ENCODE measurements at places on chromosomes 5 and 9.

DNA sequence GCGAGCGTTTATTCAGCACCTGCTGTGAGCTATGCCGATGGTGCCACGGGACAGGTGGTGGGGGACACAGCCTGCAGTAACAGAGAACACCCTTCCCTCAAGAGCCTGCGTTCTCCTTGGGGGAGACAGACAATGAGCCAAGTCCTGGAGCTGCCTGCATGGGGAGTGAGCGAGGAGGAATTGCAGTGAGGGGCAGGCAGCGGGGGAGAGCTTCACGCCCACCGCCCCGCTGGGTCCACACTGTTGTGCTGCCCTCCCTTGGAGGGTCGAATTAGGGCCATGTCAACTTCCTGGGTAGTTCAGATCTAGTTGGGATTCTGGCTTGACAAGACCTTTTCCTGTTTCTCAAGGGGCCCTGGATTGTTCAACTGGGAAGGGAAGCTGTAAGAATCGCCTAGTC is 55.5 kb upstream of the N4BP3 start:
- no peak for DNase-seq

GRCh38 chr5:154498994-154499393 is 21.0 kb upstream of the HAND1 start:
- DNase-seq: no peak

DNA sequence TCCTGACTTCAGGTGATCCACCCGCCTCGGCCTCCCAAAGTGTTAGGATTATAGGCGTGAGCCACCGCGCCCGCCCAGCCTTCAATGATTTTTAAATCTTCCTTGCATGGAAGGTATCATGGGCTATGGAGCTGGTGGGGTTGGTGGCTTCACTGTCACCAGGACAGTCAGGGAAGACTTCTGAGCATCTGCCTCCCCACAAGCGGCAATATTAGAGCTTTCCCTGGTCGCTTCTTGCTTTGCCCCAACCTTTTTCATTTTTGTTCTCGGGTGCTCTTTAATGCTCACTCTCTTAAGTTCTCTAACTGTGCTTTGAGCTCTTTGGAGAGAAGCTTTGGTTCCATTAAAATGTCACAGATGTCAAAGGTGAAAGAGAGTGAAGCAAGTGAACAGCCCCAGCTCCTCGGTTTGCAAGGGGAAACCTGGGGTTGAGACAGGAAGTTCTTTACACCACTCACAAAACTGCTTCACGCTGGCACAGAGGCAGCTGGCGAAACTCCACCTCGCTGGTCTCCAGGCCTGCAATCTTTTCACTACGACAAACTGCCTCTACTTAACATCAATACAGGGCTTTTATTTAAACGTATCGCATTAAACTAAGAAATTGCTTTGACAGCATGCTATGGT is 142.5 kb upstream of the RETREG1 start:
- DNase-seq: no peak

DNA sequence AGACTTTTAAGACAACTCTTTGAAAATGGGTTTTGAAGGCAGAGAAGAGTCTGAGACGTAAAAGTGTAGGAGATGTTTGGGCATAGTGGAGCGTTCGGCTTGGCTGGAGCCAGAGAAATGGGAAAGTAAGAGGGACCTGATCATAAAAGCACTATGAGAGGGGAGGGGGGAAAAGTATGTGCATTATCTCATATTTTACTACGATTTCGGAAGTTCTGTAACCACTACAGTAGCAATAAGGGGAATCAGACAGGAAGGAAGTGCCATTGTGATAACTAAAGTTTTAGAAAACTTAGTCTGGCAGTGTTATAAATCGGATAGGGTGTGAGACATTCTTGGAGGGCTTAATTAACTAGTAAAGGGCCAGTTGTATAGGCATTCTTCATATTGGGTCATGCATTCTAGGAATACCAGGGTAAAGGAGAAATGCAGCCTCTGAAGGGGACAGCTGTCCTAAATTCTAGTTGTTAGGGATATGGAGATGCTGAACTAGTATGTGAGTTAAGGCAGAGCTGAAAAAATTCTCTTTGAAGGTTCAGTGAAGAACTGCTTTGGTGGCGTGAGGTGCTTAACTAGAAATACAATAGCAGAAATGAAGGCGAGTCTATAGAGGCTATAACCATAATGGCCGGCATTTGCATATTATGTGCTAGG is 83.8 kb upstream of the FREM1 start:
- peak; percentile 12 for DNase-seq

DNA sequence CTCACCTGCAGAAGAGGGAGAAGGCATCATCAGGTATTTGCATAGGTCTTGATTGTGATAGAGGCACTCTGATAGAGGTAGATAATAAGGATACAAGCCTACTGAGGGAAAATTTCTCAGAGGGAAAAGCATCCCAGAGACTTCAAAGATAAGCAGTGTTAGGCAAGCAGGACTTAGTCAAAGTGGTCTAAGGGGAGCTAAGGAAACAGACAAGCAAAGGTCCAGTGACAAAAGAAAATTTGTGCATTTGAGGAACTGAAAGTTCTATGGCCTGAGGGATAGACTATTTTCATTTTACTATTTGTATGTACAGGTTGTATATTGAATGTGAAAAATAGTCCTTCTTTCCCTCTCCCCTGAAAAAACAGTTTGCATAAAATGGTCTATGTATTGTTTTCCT is 27.4 kb downstream of the OXCT1 start:
- DNase-seq: no peak

DNA sequence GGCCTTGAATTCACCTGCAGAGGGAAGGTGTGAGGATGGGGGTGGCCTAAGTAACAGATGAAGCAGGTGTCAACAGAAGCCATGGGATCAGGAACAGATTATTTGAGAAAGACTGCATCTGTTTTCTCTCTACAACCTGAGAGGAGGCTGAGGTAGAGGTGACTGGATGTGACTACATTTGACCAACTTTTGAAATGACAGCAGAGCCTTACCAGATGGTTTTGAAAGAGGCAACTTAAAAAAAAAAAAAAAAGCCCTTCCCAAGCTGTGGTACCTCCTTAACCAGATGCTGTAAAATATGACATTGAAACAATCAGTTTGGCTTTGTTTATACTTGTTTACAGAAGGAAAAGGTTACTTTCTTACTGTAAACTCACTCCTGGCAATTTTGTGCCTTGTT is 108.6 kb downstream of the TRIO start:
- no peak for DNase-seq

- no peak for DNase-seq
Observed at GRCh38 chr5:21236104-21236503, 1248.1 kb upstream of the CDH18 start.

DNA sequence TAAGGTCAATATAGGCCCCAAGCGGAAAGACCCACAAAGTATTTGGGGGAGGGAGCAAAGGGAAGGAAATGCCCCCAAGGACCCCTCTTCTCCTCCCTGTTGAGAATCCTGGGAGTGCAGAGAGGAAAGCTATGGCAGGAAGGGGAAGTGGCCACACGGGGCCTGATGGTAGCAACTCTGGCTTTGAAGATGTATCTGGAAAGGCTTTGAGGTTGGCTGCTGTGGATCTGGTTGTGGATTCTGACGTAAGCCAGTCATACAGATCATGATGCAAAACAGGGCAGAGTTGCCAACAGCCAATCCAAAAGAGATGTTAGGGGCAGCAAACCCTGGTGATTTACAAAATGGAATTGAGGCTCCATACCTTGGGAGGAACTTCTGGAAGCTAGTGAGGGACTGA is 108.8 kb downstream of the PRKACG start:
- DNase-seq: no peak

DNA sequence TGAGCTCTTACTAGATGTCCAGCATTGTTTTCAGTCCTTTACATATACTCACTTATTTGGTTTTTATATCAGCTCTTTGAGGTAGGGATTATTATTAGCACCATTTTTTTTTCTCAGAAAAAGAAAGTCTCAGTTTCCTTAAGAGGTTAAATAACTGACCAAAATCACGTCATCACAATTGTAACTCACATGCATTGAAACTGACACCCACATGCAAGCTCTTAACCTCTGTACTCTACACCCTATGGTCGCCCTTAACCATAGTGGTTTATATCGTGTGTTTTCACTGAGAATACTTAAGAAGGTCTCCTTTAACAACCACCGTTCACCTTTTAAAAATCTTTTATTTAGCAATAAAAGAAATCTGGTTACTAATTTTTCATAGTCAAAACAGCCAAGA is 61.0 kb downstream of the PRDM6 start:
- DNase-seq: no peak
